ENCODE measurements at places on chromosomes 6 and 20. TPM values are rescaled to one million over a fixed set of nuclear protein-coding genes. Genes with fewer than 3 reads are reported as not detected.

- DNase-seq: no peak
Measured at GRCh38 chr6:115842338-115842737, 218.4 kb downstream of the FRK start.

DNA sequence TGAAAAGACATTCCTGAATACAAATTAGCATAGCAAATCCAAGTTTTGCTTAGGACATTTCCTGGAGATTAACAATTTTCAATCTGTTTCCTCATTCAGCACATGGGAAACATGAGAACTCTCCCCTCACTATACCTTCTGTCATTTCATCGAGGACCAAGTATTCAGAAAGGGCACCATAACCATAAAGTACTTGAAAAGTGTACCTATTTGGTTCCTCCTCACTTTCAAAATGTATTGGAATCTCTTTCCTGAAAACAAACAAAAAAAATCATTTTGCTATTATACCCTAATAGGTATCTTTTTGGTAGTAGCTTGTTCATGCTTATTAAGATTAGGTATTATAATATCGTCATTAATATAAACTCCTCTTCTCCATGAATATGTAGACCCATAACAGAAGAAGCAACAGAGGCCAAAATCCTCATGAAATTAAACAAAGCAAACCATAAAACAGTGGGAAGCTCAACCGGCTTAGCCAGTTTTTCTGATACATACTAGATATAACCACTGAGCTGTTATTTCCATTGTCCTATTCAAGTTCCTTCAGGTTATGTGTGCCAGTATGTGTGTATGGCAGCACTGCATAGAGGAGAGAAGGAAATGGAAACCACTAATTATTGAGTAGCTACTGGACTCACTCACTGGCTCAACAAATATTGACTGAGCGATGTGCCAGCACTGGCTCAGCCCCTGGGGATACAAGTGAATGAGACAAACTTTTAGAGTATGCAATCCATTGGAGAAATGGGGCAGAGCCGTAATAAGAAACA is 274.0 kb downstream of the MAFB start:
- DNase-seq: no peak

DNA sequence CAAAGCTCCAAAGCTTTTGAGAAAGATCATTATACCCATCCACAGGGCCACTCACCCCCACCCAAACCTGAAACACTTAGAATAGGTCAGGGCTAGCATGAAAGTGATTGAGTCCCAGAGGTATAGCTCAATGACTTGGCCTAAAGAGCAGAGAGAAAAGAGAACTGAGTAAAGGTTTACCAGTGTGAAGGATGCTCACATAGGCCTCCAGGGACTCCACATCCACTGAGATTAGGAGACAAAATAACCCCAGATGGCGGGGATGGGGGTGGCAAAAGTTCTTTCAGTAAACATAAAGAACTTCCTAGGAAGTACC is 12.2 kb downstream of the SAYSD1 start:
- no peak for DNase-seq

DNA sequence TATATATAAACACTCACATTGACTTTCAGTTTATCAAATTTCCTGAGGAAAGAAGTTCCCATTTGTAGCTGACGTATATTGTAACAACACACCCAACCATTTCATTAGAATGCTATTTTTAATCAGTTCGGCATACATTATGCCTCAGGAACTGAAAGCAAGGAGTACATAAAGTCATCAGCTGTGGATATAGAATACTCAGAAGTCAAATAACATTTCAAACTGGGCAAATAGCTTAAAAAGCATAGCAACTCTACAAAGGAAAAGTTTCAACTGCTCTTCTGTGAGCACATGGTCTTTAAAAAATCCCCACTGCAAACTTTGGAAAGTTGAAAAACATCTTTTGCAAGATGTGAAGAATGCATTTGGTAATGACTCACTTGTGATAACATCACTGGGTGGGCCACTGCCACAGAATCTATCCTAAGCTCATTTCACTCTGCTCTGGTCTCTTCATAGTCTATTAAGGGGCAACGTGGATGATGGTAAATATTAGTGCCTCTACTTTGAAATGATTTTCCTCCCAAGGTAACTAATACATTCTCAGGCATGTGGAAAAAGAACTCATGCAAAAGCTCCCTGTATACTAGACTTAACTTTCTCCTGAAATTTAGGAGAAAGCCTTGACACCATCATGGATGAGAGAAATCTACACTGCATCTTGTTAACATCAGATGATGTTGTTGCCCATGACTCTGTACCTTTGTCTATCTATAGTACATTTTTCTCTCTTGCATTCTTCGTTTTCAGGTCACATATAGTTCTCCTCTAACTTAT is 49.2 kb downstream of the FYN start:
- no peak for DNase-seq

The NHSL1 gene
- total RNA-seq: 0.68 TPM

- no peak for DNase-seq
Measured at GRCh38 chr20:60203451-60203850, 245.2 kb downstream of the CDH26 start.

- peak; percentile 52 for DNase-seq
Measured at GRCh38 chr20:44011251-44011940, 96.7 kb downstream of the TOX2 start.

DNA sequence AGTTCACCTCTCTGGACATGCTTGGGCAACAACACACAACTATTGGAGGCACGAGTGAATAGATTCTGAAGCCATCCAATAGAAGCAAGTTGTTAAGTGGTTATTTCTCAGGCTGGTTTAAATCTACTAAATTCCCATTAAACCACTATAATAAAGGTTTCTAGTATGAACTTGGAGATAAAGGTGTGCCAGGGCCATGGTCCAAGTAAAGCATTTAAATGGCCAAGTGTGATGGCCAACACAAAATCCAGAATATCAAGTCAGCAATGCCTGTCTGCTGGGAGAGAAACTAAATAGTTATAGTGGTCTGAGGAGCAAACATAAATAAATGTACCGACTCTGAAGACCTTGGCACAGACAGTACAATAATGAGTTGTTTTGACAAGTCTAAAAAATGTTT is 294.3 kb upstream of the STXBP5 start:
- no peak for DNase-seq

DNA sequence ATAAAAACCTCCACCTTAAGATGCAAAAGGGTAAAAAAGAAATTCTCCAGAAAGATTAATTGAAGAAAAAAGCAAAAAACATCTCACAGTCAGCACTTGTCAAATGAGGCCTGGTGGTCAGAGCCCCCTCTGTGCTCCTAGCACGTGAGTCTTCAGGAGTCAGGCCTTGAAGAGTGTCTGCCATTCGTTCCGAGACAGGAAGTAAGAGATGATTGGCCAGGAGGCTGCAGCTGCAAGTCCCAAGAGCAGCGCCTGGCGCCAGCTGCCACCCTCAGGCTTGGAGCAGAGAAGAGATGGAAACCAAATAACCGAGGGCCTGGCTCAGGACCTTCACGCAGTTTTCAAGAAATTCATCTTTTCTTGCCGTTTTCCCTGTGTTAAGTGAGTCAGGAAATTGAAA is 65.0 kb downstream of the FAM120B start:
- DNase-seq: no peak

The TRIM10 gene
- 0.70 TPM for total RNA-seq

The HLA-DOA gene
- 1.8 TPM for total RNA-seq

Measured in activated naive CD4-positive, alpha-beta T cell treated with anti-CD3 and anti-CD28 coated beads, Interleukin-2, amount 50 U/mL, for 72 hours (primary cell).